ENCODE measurements at places on chromosomes 16 and 17.

- DNase-seq, result no peak
Measured at GRCh38 chr16:61042737-61043136, 993.5 kb downstream of the CDH8 start.

- no peak for DNase-seq
Measured at GRCh38 chr17:72574675-72575510, 454.1 kb downstream of the SOX9 start.

GRCh38 chr17:17497065-17497844, 1.1 kb upstream of the RASD1 start:
- DNase-seq, result no peak

DNA sequence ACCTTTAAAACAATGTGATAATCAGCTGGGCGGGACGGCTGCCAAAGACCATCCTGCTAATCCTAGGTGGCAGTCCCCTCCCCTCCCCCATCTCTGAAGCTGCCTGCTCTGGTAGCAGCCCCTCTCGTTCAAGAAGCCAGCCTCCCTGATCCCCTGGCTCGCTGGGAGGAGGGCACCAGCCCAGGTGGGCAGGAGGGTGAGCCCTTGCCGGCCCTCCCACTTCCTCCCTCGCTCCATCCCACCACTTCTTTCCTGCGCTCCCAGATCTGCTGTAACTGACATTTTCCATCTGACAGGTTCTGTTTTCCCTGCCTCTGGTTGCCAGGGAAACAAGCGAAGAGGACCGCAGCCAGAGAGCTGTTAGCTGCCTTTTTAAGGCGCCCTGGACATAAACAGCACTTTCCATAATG, 155.7 kb upstream of the TNRC6C start:
- no peak for DNase-seq

- no peak for DNase-seq
Measured at GRCh38 chr16:86923656-86924055, 345.3 kb downstream of the FOXL1 start.

DNA sequence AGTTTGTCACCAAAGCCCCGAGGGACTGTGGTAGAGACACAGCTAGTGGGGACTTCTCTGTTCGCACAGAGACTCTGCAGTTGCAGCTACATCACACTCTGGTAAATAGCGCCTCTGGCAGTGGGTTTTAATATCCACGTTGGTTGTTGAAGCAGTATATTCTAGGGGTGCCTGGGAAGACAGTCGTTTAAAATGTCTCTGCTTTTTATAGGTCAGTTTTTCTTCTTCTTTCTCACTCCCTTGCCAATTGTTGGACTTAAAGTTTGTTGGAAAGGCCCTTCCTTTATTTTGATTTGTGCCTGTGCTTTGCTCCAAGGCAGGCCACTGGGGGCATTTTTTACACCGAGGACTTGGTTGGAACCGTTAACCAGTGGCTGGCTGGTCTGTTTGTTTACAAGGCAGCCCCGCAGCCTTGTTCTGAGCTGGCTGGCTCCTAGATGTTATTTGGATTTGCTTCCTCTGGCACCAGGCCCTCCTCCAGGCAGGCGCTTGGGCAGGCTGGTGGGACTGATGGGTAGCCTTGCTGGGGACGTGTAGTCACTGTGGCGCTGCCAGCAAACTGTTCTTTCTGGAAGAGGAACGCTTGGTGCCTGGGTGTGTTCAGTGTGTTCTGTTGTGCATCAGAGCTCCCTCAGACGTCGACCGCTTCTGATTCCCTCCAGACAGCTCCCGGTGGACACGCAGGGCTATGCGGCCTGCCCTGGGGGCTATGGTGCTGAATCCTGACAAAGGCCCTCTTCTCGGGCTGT, 218.2 kb upstream of the CHMP6 start:
- DNase-seq, result peak; percentile 54

- DNase-seq, result no peak
Measured at GRCh38 chr17:30248786-30249185, 13.3 kb upstream of the SLC6A4 start.

GRCh38 chr17:48486557-48486956, 44.3 kb downstream of the HOXB1 start:
- DNase-seq, result no peak

- peak; percentile 17 for DNase-seq
Measured at GRCh38 chr16:17798716-17799115, 328.0 kb upstream of the XYLT1 start.

GRCh38 chr16:56032072-56032471, 156.9 kb upstream of the CES5A start:
- DNase-seq, result no peak

- DNase-seq, result no peak
Measured at GRCh38 chr16:8588682-8589056, 1.6 kb downstream of the TMEM114 start.

- no peak for DNase-seq
Measured at GRCh38 chr16:84150926-84151325, 5.8 kb downstream of the DNAAF1 start.

- no peak for DNase-seq
Measured at GRCh38 chr16:53948734-53949430, 244.9 kb downstream of the FTO start.

GRCh38 chr16:67547423-67548264, 14.7 kb upstream of the CTCF start:
- DNase-seq, result no peak

GRCh38 chr17:55298111-55298730, 33.5 kb downstream of the HLF start:
- no peak for DNase-seq

DNA sequence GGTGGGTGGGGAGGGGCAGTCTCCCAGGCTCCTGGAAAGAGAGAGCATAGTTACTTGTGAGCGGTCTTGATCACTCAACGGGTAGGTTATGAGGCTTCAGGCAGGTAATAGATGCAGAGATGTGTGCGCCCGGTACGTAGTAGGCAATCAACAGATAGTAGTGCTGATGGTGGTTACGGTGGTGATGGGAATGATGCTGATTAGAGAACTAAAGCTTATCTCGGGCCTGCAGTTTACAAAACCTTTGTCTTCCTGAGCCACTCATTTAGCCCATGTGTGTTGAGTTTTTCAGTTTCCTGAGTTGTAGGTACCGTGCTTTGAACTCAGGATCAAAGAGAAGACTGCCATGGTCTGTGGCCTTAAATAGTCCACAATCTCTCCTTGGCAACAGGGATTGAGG, 401.0 kb downstream of the SNX29 start:
- DNase-seq, result no peak

GRCh38 chr17:58680038-58680369, 11.8 kb downstream of the TEX14 start:
- no peak for DNase-seq

DNA sequence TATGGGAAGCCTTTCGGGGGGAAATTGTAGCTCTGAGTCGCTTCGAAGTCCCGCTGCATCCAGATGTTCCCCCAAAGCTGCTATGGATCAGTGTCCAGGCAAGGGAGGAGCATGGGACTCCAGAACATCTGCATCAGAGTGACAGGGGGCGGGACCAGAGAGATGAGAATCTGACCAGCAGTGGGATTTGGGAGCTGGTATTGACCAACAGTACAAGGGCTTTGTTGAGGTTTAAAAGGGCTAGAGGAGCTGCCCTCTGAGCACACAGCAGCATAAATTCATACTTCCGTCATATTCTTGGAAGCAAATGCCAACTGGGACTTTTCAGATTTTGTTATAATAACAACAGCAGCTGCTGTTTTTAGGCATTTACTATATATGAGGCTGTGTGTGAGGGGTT, 10.6 kb downstream of the RBFOX1 start:
- no peak for DNase-seq
